ENCODE measurements at places on chromosomes 2 and 18. TPM values are rescaled to one million over a fixed set of nuclear protein-coding genes. Genes with fewer than 3 reads are reported as not detected.

FAM237A gene
- not detected for polyA plus RNA-seq

CACNB4 gene
- 6.2 TPM for polyA plus RNA-seq

GAL3ST2 gene
- polyA plus RNA-seq: 0.09 TPM

- no peak for DNase-seq
Measured at GRCh38 chr2:179338681-179339080, 74.0 kb upstream of the SESTD1 start.

DNA sequence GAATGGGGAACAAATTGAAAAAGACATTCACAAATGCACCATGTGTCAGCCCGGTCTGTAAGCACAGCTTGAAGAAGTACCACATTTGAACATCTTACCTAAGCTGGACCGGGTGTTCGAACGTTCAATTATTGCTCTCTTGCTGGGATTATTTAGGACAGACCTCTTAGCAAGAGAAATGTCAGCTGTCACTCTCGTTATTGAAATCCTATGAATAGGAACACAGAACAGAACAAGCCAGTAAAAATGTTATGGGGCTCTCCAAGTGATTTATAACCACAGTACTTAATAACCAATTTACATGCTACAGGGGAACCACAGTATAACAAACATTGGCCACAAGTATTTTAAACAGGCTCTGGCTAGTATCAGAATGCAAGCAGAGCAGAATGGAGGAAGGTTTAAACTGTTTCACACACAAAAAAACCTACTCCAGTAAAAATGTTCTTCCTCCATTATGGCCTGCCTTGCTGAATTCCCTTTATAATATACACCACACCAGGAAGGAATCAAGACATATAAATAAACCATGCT lies 32.5 kb upstream of the ARL5A start:
- no peak for DNase-seq

- no peak for DNase-seq
Measured at GRCh38 chr2:26043862-26044696, 10.2 kb downstream of the RAB10 start.

GRCh38 chr2:127196998-127197397 lies 23.1 kb downstream of the CYP27C1 start:
- DNase-seq: no peak

DNA sequence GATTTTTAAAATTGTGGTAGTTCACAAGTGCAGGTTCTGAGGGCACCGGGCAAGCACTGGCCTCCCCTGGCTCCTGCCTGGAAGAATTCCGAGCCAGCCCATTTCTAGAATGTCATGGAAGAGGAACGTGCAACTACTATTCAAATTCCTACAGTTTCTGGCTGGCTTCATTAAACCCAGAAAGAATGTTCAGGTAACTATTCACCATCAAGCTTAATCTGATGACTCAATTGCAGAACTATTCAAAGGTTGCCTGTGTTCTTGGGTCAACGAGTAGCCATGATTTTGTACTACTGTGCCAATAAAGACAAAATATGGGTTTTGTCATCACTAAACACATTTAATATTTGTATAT lies 14.3 kb upstream of the MFF start:
- DNase-seq: no peak

DNA sequence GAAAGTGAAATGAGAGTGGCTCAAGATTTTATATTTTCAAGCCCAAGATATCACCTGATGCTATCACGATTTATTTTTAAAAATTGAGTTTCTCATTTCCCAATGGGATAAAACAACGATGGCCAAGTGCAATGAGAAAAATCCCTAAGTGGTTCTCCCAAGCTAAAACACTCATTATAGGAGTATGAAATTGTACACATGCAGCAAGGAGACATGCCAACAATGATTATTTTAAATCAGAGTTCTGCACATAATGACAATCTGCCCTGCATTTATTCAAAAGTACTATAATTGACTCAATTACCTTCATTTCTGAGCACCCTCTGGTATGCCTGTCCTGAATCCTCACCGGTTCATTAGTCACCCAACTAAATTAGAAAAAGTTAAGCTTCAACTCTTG lies 12.7 kb downstream of the CYTIP start:
- DNase-seq: no peak
